ENCODE measurements at places on chromosomes 4 and X.

- DNase-seq: no peak
Measured at GRCh38 chrX:97429101-97429500, 545.4 kb downstream of the RPA4 start.

DNA sequence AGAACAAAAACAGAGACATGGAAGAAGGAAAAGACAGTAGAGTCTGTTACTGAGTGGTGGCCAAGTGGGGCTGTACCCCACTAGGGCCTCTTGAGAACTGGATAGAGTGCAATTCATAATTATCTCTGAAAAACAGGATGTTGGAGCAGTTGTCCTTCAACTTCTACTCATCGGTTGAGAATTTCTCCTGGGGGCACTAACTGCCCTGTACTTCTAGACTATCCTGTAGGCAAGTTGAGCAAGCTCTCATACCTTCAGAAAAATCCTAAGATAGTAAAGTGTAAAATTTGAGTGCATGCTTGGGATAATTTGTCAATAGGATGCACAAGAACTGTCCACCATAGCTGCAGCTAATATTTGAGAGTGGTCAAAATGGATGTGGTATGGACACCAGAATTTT is 179.7 kb upstream of the CNKSR2 start:
- no peak for DNase-seq

- DNase-seq: no peak
Measured at GRCh38 chrX:79572566-79572965, 205.4 kb upstream of the ITM2A start.

DNA sequence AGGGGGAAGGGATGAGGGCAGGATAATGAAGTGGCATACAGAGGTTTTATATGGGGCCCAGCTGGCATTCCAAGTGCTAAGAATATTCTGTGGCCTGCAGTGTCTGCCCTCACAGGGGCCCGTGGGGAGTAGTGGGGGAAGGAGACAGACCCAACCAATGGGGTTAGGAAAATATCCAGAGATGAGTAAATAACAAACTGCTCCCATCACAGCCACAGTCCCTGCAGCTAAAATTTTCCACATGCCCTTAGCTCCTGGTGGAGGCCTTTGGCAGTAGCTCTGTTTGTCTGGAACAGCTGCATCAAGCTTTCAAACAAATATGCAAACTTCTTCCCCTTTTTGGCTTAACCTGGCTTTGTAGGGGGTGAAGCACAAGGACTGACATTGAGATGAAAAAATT is 3.1 kb downstream of the SRPX2 start:
- DNase-seq: peak; percentile 75

GRCh38 chr4:119715490-119716445 is 87.2 kb upstream of the PDE5A start:
- DNase-seq: no peak

- no peak for DNase-seq
Measured at GRCh38 chr4:95428291-95429070, 120.3 kb downstream of the UNC5C start.
